ENCODE measurements at places on chromosomes 16 and 17. TPM values are rescaled to one million over a fixed set of nuclear protein-coding genes. Genes with fewer than 3 reads are reported as not detected.

- DNase-seq: no peak
These were observed 51.4 kb downstream of the C16orf78 start for GRCh38 chr16:49424961-49425360.

NECAB2 gene
- polyA plus RNA-seq: not detected

LRRC46 gene
- 0.87 TPM for polyA plus RNA-seq

CES5A gene
- polyA plus RNA-seq: not detected

DNA sequence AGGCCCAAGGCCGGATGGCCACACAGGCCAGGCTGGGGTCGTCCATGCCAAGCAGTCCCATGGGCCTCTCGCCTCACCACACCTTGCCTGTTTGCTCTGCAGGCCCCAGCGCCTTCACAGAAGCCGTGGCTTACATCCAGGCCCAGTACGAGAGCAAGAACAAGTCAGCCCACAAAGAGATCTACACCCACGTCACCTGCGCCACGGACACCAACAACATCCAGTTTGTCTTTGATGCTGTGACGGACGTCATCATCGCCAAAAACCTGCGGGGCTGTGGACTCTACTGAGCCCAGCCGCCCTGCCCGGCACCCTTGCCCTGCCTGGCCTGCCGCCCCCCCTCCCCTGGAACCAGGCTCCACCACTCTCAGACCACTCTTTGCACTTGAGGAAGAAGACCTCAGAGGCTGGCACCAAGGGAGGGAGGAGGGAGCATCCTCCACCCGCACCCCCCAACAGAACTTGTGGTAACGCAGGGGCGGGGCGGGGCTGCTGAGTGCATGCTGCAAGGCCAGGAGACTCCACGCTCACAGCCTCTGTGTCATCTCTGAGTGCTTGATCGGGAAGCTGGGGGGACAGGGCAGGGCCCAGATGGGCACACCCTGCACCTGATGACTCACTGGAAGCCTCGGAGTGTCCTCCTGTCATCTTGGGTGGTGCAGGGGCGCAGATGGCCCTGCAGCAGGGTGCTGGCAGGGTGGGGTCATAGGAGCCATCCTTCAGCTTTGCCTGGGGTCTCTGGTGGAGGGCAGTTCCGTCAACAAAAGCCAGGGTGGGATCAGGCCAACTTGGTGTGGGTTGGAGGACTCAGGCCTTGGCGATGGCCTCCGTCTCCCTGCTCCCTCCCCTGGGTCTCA is 81.5 kb downstream of the AMFR start:
- no peak for DNase-seq

- DNase-seq: no peak
These were observed 46.6 kb upstream of the CMIP start for GRCh38 chr16:81397879-81398520.

All from aorta (tissue), 5 donors.